Hematopoietic multipotent progenitor cell (in vitro differentiated cells): ENCODE measurements at places on chromosomes 12 and 14.

- no peak for DNase-seq
Measured at GRCh38 chr12:28059668-28060067, 87.1 kb upstream of the PTHLH start.

- DNase-seq = no peak
Measured at GRCh38 chr14:102646615-102647014, 54.2 kb downstream of the RCOR1 start.

DNA sequence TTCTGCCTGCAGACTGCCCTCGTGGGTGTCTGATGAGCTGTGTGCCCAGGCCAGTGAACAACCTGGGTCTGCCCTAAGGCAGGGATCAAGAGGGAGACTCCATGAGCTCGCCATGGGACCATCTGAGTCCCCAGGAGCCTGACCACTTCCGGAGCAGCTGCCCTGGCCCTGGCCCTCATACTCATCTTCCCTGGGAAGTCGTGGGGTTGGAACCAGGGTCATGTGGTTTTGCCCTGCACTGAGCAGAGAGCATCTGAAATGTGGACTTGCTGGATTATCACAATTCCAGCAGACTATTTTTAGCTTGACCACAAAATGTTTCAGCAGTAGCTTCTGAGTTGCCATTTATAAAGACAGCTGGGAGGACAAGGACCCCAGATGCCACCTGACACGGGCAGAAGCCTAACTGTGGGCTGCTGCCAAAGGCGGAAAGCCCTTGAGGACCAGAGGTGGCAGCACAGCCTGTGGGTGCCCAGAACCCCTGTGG is 6.7 kb downstream of the BTBD6 start:
- DNase-seq = no peak

DNA sequence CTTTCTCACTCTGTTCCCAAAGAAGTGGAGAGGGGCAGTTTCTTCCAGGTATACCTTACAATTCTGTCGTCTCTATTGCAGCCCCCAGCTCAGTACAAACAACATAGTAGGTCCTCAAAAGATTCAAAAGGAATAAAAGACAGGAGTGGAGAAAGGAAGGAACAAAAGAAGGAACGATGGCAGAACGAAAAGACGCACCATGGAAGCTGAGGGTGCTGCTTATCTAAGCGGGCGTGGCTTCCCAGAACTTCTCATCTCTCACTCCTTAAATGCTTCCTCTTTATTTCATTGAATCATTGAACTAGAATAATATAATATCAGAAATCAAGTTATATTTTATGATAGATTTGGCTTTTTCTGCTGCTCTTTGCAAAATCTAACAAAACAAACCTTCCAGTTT is 13.7 kb upstream of the LTA4H start:
- DNase-seq = no peak

DNA sequence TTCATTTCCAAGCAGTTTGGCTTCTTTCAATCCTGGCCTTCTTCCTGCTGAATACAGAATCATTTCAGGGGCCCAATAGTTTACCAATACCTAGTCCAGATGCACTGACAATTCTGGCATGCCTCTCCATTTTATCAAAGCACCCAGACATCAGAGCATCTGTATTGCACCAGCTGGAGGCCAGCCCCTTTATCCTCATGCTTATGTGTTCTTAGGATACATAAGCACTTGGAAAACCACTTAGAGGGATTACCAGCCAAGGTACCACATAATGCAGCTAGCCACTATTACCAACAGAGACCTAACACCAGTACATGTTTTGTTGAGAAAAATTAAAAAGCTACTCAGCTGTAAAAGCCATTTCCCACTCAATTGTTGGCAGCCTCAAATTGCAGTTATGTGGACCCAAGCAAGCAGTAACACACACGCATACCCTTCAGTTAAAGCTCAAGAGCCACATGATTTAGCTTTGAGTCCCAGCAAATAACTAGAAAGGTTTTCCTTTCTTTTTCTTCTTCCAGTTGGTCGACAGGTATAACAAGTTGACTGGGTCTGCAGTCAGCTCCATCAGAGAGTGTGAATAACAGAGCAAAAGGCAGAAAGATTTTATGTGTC is 263.8 kb downstream of the DIO2 start:
- no peak for DNase-seq
